CD8-positive, alpha-beta memory T cell (primary cell): ENCODE measurements at places on chromosomes 12 and 14.

GRCh38 chr12:76084863-76085519 lies 506 bp upstream of the NAP1L1 start:
- no peak for DNase-seq

- no peak for DNase-seq
These were observed 674 bp downstream of the VDR start for GRCh38 chr12:47903927-47904712.

DNA sequence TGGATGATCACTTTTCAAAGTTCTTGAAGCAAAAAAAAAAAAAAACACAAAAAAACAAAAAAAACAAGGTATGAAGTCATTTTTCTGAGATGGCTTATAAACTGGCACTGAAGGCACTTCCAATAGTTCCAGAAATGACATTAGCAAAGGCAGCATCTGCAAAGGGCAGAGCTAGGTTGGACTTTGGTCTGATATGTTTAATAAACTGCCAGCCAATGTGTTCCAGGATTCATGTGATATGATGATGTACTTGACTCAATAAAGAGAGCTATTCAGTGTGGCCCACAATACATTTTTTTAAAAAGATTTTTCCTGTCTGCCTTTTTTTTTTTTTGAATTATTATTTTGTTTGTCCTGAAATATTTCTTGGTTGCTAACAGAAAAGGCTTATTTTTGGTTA lies 79.6 kb downstream of the VRK1 start:
- DNase-seq = no peak

GRCh38 chr12:90305379-90305778 lies 596.7 kb upstream of the ATP2B1 start:
- DNase-seq = no peak

GRCh38 chr14:65222440-65222858 lies 120.1 kb upstream of the MAX start:
- DNase-seq = peak; percentile 24

- no peak for DNase-seq
These were observed 114.3 kb upstream of the CAND1 start for GRCh38 chr12:67154901-67155300.

DNA sequence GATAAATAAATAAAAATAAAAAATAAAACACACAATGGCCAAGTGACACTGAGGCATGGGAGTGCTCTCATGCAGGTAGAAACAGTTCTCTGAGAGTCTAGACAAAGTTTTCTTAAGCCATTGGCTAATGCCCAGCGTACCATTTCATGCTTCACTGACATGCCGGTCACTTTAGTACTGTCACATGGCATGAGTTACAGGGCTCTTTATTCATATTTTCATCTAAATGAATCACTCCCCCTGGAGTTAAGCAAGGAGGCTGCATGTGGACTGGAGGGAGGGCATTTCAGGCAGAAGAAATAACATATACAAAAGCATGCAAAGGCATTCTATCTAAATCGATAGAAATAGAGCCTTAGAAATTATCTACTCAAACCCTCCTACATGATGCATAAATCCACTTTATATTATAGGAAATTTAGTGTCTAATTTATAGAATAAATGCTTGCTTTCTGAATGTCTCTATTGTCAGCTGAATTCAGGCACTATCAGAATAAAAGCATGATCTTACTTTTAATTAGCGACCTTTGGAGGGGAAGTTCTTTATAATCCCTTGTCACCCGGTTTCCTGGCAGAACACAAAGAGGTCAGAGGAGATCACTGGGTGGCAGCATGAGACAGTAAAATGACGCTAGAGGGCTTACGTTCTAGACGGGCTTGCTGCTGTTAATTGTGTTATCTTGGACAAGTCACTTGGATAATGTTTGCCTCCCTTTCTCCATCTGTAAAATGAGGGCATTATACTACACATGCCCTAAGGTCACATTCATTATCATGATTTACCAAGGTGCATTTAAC lies 17.5 kb downstream of the DYRK4 start:
- no peak for DNase-seq

GRCh38 chr14:99412117-99413061 lies 68.3 kb downstream of the SETD3 start:
- no peak for DNase-seq
